ENCODE measurements at places on chromosomes 12 and 14.

- no peak for DNase-seq
Measured at GRCh38 chr12:10408842-10409241, 715 bp downstream of the KLRC4 start.

- peak; percentile 64 for DNase-seq
Measured at GRCh38 chr12:122079532-122080081, 1.1 kb downstream of the MLXIP start.

DNA sequence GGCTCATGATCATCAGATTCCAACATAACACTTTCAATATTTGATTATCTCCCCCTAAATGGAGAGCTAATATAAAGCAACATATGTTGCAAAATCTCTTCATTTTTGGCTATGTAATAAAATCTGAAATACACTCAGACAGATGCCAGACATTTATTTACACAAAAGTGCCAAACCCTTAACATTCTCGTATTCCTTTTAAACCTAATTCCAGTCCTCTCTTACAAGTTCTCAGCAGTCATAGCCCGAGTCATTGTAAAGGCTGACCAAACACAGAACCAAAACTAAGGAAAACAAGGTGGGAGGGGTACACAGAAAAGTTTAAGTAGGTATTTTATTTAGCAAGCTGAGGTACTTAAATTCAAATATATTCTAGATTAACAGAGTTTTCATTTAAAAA, 81.4 kb downstream of the LRP6 start:
- DNase-seq, result no peak

DNA sequence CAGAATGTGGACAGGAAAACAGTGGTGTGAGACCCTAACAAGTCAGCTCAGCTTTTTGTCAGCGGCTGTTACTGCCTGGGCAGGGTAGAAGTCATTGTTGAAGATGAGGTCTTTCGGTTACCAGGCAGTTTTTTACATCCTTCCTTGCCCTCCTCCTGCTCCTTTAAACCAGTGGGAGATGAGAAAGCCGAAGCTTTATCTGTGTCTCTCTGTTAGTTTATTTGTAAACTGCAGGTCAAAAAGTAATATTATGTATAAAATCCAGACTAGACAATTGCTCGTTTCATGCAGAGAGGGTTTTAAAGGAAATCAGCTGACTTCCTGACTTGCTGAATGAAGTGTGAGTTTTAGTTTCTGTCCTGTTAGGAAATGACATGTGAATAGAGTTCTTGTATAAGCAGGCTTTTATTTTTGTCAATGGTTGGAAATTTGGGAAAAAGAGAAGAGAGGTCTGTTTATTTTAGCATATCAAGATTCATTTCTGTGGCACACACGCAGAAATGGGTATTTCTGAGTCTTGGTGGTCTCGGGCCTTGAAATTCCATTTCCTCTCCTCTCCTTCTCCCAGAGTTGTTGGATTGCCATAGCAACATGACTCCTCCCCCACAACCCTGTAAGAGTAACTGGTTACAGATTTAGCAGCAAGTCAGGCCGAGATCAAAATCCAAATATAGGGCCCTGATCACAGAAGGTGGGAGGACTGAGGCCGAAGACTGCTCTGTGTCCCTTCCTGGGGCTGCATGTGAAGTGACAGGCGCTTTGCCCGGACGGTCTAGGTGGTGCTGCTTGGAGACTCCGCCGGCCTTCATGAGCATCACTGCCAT, 60.8 kb downstream of the SAMD4A start:
- DNase-seq, result peak; percentile 60

DNA sequence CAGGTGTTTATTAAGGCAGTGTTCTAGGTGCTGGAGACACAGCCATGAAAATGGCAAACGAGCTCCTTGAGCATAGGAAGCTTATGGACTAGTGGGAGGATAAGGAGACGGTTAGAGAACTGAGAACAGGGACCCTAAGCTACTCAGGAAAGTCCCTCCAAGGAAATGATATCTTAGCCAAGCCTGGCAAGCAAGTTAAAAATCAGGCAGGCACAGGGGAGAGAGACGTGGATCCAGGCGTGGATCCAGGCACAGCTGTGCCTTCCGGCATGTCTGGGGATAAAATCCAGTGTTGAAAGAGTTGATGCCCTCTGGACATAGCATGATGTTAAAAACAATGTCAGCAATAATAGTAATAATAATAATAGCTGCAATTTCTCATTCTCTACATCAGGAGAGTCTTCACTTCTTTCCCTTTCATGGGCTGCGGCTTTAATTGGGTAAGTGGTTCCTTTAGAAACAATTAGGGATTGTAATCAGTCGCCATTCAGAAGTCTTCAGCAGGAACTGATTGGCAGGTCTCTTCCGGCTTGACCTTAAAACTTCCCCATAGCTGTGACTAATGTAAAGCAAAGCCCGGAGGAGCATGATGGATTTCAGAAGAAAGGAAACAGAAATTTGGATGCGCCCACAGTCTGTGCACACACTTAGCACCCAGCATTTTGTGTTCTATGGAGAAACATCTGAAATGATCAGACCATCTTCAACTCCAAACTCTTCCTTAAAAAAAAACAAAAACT, 230.2 kb downstream of the SLC41A2 start:
- no peak for DNase-seq
